Femur (tissue), 1 donor: ENCODE measurements at places on chromosomes 1 and 21.

DNA sequence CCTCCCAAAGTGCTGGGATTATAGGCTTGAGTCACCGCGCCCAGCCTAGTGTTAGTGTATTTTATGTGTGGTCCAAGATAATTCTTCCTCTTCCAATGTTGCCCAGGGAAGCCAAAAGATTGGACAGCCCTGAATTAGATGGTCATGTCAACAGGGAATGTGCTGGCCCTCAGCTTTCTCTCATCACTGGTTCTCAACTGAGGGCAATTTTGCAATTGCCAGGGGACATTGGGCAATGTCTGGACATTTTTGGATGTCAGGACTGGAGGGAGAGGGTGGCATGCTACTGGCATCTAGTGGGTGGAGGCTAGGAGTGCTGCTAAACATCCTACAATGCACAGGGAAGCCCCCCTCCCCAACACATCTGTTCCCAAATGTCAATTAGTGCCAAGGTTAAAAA, 95.0 kb downstream of the LAMC2 start:
- DNase-seq, result no peak

- DNase-seq, result peak; percentile 91
These were observed 6.2 kb downstream of the RASSF5 start for GRCh38 chr1:206513312-206514111.

DNA sequence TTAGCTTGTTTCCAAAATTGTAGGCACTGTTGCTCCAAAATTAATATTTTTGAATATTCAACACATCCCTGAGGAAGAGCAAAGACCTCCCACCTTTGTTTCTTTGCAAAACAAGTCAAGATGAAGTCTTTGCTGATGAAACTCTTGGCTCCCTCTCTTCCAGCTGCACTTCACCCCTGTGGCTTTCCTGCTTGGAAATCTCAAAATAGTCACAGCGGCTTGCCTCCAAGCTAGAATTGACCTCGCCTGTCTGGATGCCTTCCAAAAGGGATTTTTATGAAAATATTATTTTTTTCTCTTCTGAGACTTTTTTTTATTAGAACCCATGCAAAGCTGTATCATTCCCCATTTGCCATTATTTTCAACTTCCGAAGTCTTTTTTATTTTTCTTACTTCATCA, 71.1 kb upstream of the MROH9 start:
- peak; percentile 84 for DNase-seq

DNA sequence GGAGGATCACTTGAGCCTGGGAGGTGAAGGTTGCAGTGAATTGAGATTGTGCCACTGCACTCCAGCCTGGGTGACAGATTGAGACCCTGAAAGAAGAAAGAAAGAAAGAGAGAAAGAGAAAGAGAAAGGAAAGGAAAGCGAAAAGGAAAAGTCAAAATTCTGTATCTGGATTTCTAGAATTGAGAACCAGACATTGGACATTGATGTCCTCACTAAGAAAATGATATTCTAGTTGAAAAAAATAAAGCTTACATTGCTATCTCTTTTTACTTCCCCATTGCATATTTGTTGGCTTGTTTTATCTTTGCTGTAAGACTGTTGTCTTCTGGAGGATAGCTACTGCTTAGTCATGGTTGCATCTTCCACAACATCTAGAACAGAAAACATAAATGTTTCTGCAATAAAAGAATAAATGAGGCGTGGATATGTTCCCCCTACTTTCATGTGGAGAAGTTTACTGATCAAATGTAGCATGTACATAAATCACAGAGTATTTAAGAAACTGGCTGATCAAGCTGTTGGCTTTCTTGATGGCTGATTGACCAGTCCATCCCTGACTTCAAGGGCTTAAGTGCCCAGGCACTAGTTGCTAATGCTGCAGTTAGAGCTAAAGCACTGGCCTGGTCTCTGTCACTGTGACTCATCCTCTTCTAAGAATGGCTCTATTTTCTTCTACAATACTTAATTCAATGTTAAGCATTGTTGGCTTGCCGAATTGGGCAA, 17.7 kb downstream of the CD53 start:
- DNase-seq, result no peak

- DNase-seq, result no peak
These were observed 93.8 kb downstream of the MTR start for GRCh38 chr1:236888903-236889302.

DNA sequence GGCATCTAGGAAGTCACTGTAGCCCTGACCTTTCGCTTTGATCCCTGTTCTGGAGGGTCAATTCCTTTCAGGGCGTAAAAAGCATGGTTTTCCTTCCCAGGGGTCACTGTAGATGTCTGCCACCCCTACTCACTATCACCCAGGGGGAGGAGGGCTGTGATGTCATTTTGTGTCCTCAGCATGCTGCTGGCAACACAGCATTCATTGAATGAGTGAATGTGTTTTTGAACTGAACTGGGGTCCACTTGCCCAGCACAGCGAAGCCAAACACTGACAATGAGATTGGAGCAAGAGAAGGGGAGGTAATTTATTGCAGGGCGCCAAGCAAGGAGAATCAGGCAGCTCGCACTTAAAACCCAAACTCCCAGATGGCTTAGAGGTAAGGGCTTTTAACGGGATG, 78.2 kb upstream of the PGBD5 start:
- no peak for DNase-seq

DNA sequence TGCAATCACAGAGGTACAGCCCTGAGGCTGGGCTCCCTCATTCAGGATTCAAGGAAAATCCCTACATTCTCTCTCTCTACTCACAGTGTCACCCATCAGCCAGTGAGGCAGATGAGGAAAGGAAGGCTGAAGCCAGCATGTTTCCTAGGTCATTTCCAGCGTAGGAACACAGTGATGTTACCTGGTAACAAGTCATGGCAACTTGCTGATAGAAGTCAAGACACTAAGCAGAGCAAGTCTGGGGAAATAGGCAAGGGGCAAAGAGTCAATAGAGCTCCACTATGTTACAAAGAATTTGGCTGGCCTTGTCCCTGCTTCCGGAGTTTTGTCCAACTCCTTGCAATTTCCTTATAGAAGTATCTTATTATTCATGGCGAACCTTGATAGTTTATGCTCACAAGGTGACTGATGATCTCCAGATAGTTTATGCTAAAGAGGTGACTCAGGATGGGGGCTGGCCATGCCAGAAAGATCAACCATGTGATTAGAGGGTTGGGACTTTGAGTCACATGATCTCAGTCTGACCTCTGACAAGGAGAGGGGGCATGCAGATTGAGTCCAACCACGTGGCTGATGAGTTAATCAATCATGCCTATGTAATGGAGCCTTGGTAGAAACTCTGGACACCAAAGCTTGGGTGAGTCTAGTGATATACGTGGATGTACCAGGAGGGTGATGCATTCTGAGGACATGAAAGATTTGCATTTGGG, 51.1 kb downstream of the SUSD4 start:
- DNase-seq, result no peak

DNA sequence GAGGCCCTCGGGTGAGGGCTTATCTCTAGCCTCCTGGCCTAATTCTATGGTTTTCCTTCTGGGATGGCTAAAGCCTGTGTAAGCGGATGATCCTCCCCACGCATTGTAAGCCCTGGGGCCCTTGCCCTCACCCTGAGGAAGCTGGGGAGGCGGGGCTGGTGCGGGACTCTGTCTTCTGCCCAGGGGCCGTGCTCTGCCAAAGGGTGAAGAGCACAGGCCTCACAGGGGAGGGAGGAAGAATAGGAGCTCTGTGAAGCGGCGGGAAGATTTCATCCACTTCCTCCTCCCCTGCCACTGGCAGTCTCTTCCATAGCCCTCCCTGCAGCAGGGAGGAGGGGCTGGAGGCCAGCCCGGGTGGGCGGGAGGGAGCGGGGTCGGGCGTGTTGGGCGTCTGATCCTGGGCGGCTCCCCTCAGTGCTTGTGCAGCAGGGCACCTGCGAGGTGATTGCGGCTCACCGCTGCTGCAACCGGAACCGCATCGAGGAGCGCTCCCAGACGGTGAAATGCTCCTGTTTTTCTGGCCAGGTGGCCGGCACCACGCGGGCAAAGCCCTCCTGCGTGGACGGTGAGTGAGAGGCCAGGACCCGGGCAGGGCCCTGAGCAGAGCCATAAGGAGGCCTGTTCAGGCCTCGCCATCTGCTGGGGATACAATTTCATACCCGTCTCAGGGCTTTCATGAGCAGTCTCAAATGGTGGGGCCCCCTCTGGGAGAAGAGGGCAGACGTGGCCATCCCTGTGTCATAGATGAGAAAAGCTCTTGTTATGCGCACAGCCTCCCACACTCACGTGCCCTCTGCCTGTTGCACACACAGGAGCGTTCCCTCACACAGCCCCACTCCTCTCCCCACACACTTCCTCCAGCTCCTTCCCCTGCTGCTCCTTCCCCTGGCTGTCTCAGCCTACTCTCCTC, 7.7 kb upstream of the PPM1J start:
- peak; percentile 64 for DNase-seq

GRCh38 chr1:206992790-206993189, 22.5 kb upstream of the FCAMR start:
- DNase-seq, result no peak

DNA sequence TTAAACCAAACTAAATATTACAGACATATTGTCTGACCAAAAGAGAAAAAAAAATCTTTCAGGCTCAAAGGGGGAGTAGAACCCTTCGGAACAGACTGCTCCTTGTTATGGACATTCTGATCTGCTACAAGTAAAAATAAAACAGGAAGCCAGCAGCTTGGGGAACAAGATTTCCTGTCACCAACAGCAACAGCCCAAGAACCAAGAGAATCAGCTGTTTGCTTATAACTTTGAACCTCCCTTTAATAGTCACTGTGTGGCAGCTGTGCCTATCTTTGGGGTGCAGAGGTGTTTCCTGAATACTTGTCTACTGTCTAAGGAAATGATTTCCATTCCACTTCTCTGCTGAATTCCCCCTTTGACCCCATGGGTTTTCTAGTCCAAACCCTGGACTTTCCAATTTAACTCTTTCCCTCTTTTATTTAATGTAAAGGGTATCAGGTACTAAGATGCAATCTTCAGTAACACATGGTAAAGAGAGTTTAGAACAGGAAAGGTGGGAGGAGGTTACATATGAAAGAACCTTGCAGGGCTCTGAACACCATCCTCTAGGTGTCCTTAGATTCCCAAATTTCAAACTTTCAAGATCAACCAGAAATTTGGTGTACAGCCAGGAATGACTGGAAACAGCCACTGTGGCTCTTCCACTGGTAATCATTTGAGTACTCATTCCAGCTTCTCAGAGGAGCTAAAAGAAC, 38.6 kb downstream of the GPR3 start:
- no peak for DNase-seq

- peak; percentile 80 for DNase-seq
These were observed 55.9 kb downstream of the NENF start for GRCh38 chr1:212488436-212489283.

DNA sequence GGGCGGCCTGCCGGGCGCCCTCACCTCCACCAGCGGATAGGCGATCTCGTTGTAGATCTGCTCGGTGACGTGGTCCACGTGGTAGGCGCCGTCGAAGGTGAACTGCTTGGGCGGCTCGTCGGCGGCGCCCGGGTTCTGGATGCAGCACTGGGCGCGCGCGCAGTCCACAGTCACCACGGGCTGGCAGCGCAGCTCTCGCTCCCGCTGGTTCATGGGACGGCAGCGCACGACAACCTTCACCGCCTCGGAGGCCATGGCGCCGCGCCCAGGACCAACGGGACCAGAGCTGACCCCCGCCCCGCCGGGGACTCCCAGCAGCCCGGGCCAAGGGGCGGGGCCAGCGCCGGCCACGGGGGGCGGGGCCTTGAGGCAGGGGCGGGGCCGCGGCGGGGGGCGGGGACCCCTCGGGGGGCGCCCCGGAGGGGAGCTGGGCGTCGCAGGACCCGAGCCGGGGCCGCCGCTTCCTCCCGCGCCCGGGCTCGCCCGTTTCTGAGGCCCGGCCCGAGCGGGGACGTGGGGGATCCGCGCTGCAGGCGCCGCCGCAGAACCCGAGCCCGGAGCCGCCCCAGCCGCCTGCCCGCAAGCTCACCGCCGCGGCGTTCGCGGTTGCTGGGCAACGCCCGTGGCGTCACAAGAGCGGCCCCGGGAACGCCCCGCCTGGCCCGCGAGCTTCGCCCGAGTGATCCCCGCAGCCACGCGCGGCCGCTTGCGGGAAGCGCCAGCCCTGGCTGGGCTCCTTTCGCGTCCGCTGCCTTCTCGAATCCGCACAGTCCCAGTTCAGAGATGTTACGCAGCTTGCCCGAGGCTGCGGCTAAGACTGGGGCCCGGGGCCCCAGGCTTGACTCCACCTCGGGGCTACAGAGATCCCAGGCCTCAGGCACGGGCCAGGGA, at the start of gene KIF17:
KIF17 (minus strand) TSS at position 556 of the 891 bp plus-strand sequence; CDS start at position 255, 301 bp downstream.
- peak; percentile 87 for DNase-seq

GRCh38 chr1:228275179-228275429, 67.3 kb downstream of the OBSCN start:
- no peak for DNase-seq

- no peak for DNase-seq
These were observed 43.6 kb upstream of the ACTL8 start for GRCh38 chr1:17711577-17711910.

DNA sequence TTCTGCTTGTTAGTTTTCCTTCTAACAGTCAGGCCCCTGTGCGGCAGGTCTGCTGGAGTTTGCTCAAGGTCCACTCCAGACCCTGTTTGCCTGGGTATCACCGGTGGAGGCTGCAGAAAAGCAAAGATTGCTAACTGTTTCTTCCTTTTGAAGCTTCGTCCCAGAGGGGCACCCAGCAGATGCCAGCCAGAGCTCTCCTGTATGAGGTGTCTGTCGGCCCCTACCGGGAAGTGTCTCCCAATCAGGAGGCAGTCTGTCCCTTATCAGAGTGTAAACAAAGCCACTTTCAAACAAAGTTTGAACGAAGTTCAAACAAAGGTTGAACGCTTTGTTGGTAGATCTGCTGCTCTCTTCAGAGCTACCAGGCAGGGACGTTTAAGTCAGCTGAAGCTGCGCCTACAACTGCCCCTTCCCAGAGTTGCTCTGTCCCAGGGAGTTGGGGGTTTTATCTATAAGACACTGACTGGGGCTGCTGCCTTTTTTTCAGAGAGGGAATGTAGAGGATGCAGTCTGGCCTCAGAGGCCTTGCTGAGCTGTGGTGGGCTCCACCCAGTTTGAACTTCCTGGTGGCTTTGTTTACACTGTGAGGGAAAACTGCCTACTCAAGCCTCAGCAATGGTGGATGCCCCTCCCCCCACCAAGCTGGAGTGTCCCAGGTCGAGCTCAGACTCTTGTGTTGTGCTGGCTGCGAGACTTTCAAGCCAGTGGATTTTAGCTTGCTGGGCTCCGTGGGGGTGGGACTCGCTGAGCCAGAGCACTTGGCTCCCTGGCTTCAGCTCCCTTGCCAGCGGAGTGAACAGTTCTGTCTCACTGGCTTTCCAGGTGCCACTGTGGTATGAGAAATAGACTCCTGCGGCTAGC, 401.8 kb downstream of the SRGAP2C start:
- DNase-seq, result no peak

- no peak for DNase-seq
These were observed 140.5 kb downstream of the IFI44 start for GRCh38 chr1:78790174-78790573.

- DNase-seq, result no peak
These were observed 46.3 kb downstream of the IER5 start for GRCh38 chr1:181134543-181135436.

- DNase-seq, result no peak
These were observed 25.9 kb downstream of the RHBG start for GRCh38 chr1:156394835-156395461.

DNA sequence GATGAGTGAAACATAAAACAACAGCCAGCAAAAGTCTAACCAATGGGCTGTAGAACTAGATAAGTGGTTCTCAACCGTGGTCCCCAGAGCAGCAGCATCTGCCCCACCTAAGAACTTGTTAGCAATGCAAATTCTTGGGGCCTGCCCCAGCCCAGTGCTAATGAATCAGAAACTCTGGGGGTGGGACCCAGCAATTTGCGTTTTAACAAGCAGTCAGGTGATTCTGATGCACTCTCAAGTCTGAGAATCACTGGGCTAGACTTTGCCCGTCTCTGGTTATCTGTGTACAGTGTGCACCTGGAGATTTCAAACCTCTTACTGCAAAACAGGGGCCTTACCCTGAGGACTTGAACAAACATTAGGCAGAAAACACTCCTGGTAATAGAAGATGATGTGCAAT, 66.5 kb downstream of the PLXNA2 start:
- no peak for DNase-seq
